ENCODE measurements at places on chromosomes 3 and 15.

GRCh38 chr3:111331912-111332311, 210.1 kb upstream of the CD96 start:
- no peak for DNase-seq

- DNase-seq: no peak
Observed at GRCh38 chr3:62101488-62101887, 271.9 kb downstream of the FEZF2 start.

- DNase-seq: no peak
Observed at GRCh38 chr3:69691860-69692259, 47.4 kb upstream of the MITF start.

DNA sequence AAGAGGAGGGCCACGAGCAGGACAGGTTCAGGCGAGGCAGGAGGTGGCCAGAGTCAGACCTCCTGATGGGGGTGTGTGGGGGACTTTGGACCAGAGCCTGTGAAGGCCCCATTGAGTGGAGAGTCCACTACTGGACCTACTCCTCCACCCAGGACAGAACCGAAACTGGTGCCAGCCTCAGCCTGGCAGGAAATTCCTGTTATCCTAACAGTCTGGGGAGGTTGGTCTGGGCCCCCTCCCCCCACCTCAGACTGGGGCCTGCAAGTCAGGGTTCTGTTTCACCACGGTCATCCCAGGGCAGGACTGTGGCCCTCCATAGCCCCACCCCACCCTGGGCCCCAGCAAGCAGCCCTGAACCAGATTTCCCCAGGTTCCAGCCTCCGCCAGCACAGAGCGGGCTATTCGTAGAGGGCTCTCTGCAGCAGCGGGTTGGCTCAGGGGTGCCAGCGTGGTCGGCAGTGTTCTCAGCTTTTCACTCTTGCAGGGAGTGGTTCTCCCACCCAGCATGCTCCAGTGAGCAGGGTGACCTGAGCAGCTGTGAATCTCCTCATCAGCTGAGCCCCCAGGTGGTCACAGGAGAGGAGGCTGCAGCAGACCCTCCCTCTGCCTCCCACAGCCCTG, 217.3 kb downstream of the TBC1D2B start:
- DNase-seq: no peak

DNA sequence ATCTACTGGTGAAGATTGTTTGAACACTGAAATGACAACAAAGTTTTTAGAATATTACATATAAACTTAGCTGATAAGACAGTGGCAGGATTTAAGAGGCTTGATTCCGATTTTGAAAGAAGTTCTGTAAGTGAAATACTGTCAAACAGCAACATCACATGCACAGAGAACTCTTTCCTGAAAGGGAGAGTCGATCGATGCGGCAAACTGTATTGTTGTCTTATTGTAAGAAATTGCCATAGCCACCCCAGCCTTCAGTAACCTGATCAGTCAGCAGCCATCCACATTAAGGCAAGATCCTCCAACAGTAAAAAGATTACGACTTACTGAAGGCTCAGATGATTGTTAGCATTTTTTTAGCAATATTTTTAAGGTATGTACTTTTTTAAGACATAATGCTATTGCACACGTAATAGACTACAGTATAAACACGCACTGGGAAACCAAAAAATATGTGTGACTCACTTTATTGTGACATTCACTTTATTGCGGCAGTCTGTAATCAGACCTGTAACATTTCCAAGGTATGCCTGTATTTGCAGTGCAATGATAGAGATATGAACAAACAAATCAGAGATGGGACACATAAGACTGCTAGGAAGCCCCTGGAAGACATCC, 225.6 kb upstream of the UBE2E1 start:
- DNase-seq: no peak

- no peak for DNase-seq
Observed at GRCh38 chr3:52076896-52077780, 20.8 kb upstream of the DUSP7 start.

GRCh38 chr15:55279746-55280351, 9.8 kb downstream of the RAB27A start:
- DNase-seq: no peak

- no peak for DNase-seq
Observed at GRCh38 chr3:138089091-138089490, 26.3 kb downstream of the DZIP1L start.

DNA sequence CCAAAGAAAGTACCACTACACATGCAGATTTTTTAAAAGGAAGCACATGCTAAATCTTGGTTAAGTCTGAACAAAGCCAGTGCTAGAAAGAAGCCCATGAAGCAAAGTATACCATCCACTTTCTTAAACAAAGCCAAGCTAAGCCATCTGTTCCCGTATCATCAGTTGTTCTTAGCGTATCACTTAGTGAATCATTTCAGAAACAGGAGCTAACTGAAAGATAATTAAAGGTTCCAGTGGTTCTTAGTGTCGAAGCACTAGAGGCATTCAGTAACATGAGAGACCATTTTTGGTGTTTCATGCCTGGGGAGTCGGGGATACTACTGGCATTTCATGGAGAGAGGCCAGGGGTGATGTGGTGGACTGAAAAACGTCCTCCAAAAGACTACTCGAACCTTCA, 12.8 kb downstream of the UBXN7 start:
- DNase-seq: no peak

GRCh38 chr15:85769182-85769900, 25.4 kb downstream of the KLHL25 start:
- DNase-seq: no peak

DNA sequence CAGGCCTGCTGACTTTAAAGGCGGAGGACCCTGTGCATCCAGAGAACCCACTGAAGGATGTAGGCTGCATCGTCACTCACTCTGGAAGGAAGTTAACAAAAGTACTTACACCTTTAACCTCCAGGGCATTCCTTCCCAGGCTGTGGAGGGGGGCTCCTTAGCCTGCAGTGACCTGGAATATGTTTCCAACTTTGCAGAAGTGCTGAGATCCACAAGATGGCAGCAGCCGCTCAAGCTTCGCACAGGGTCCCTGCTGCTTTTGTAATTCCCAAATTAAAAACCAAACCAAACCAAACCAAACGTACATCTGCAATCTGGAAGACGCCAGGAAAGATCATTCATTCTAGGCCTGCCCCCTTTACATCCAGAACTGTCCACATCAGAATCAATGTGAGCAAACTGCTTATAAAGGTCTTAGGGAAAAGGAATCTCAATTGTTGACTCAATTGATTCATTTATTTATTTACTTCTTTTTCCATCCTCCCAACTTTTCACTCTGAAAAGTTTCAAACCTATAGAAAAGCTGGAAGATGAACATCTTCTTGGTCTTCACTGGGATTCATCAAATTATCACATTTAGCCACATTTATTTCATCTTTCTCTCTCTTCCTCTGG, 70.5 kb upstream of the KLHL25 start:
- DNase-seq: peak; percentile 26

DNA sequence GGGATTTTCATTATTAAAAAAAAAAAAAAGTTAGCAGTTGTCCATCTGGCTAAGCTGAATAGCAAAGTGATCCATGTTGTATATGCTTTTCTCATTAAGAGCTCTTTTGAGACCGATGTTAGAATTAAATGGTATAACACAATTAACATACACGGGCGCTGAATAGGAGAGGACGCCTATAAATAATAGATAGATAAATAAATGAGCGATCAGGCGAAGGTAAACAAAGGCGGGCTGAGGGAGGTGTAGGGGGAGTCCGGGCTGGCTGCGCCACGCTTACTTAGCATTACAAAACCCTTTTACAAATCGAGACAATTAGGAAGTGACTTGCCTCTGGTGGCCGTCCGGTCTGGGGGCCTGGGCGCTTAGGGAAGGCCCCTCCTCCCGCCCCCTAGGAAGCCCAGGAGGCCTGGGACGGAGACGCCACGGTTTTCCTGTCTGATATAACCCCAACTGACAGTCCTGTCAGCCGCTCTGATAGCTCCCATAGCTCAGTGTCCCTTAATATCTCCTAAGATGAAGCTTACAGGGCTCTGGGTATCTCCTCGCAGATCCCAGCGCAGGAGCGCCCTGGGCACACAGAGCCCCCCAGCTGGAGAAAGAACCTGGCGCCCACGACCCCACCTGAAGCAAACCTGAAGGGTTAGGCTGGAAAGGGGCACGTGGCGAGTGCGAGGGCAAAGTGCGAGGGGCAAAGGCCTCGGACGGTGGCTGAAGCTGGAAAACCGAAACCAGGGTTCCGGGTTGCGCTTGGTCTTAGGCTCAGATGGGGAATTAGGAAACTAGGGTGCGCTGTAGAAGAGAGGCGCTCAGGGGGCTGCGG, 3.6 kb downstream of the SOX14 start:
- no peak for DNase-seq

- DNase-seq: no peak
Observed at GRCh38 chr3:141546081-141546480, 59.3 kb downstream of the RASA2 start.

DNA sequence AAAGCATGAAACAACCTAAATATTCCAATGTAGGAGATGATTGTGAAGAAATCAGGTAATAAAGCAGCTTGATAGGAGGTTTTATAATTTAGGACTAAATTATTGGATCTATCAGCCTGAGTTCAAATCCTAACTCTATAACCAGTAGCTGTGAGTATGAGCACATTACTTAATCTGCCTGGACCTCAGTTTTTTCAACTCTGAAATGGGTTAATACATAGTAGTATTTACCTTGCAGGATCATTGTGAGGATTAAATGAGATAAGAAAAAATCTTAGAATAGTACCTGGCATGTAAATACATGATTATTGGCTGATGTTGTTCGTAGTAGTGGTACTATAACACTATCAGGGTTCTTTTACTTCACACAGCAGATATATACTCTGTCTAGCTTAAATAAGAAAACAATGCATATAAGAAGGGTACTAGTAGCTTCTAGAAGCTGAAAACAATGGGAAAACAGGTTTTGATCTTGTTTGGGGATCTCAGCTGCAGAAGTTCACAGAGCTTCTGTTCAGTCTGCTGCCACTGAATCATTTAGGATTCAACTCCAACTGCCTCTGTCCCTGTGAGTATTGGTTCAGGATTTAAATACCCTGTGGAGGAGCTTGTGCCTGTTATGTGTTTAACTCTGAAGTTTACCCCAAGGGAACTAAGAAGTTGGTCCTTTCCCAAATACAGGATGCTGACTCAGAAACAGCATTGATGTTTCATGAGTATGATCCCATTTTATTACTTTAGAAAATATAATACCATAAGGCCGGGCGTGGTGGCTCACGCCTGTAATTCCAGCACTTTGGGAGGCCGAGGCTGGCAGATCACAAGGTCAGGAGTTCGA, 34.2 kb downstream of the KAT2B start:
- DNase-seq: no peak

DNA sequence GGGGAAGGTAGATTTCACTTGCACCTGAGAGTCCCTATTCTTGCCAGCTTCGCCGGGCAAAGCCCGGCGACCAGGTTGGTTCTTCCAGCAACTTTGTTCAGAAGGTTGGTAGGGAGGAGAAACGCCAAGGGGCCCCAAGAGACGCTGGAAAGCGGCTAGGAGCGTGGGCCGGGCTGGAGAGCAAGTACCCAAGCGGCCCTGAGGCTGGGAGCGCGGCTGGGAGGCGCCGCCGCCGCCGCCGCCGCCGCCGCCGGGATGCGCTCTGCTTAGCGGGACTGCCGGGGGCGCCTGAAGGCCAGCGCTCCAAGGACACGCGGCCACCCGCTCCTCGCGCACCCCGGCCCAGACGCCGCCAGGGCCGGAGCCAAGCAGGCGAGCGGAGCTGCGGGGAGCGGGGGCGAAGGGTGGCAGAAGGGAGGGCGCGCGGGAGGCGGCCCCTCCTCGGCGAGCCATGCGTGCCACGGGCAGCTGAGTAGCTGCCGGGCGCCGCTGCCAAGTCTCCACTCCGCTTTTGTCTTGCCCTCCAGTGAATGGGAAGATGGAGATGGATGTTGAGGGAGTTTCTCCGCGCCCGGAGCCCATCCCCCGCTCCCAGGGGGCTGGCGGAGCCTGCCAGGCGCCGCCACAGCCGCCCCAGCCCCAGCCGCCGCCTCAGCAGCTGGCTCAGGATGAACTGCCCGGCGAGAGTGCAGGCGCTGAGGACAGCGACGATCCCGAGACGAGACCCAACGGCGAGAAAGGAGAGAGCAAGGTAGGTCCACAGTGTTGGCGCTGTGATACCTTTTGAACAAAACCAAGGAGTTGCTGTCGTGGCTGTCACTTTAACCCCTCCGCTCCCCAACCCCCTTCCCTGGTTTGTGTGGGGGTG, 227.4 kb upstream of the AZI2 start:
- DNase-seq: no peak

GRCh38 chr3:14796403-14797077, 22.2 kb upstream of the FGD5 start:
- no peak for DNase-seq

DNA sequence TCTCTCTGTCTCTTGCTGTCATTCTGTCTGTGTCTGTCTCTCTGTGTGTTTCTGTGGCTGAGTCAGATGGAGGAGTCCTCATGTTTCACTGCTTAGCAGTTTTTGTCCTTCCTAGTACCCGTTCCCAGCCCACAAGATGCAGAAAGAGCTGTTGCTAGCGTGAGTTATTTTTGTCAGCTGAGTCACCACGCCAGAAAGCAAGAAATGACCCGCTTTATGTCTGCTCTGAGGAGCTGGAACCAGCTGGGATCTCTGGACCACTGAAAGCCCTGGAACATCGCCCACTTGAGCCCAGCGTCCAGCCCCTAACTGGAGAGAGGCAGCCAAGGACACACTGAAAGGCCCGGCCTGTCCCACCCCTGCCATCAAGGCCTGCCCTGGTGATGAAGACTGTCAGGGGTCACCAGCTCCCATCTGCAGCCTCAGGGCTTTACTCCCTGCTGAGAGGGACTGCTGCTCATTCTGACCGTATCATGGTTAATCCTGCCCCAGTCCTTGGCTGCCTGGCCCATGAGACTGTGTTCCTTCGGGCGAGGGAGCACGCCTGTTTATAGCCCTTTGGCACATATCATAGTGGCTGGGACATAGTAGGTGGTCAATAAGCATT, 101.7 kb upstream of the TPM1 start:
- no peak for DNase-seq

GRCh38 chr15:57455929-57456328, 79.6 kb downstream of the CGNL1 start:
- DNase-seq: no peak

- DNase-seq: no peak
Observed at GRCh38 chr3:20035019-20035418, 5.2 kb upstream of the KAT2B start.

- no peak for DNase-seq
Observed at GRCh38 chr15:77775373-77775772, 142.7 kb upstream of the LINGO1 start.

GRCh38 chr3:14113965-14114635, 10.6 kb downstream of the CHCHD4 start:
- DNase-seq: no peak

GRCh38 chr3:8975081-8976020, 12.1 kb upstream of the RAD18 start:
- no peak for DNase-seq

DNA sequence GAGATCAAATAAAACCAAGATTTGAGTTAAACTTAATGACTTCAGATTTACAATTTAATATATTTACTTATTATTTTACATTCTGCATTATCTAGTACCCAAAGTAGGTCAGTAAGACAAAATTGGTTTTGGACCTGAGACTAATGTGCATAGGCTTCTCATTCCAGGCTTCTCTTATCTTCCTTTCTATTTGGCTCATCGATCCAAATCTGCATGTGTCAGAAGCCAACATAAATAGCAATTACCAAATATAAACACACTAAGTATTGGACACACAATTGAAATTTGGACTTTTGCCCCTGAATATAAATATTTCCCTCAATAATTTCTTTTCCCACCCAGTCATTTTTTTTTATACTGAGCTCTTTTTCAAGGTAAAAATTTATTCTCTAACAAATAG, 290.6 kb upstream of the ARHGEF26 start:
- no peak for DNase-seq

Data from NAMALWA (cell line).